ENCODE measurements at places on chromosomes 11 and 22.
A peak's percentile ranks its signal among the peaks of the same experiment; 100 is the strongest.

- no peak for DNase-seq
Measured at GRCh38 chr22:30910358-30910757, 58.2 kb downstream of the MORC2 start.

GRCh38 chr11:111001986-111002611, 243.4 kb upstream of the POU2AF2 start:
- DNase-seq = peak; percentile 48

DNA sequence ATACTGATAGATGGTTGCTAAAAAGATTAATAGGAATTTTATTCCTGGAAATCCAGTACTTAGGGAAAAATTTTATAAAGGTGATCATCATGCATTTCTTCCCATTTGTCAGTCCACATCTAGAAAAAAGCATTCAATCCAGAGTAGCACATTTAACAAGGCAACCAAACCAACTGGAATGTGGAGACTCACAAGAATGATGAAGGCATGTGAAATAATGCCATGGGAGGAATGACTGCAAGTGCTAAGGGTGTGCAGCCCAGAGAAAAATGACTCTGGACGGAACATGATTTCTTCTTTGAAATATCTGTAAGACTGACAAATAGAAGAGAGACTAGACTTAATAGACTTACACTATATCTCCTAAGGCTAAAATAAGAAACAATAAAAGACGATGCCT, 33.8 kb downstream of the BLID start:
- DNase-seq = no peak

DNA sequence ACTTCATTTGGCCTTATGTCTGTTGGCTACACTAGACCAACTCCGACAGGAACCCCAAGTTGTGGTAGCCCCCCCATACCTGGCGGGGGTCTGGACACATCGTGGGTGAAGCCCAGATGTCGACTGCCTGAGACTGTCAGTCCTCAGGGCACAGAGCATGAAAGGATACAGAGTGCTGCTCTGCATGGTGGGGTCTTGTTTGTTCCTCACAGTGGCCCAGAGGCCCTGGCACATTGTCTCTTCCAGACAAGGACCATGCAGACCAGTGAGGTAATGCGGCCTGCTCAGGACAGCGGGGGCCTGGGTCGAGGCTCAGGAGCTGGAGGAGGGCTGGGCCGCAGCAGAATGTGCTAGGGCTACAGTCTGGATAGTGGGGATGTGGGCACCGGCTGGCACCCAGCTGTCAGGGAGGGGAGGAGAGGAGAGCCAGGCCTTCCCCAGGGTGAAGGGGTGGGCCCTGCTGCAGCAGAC, 14.6 kb downstream of the CAPN5 start:
- DNase-seq = no peak

DNA sequence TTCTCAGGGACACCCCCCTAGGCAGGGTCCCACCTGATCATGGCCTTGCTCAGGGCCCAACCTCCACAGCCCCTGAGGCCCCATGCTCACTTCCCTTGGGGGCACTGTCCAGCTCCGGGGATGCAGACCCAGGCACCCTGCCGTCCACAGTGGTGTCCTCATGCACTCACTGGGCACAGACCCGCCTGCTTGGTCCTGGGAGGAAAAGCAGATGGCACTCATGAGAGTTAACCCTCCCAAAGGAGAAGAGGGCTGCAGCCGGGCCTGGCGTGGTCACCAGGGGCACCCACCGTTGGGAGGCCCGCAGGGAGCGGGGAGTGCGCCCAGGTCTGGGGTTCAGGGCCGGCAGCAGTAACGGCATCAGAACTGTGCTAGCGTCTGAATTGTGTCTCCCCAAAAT, 1270.9 kb downstream of the BRD1 start:
- DNase-seq = no peak

- no peak for DNase-seq
Measured at GRCh38 chr22:47177334-47177815, 414.9 kb downstream of the TBC1D22A start.

GRCh38 chr11:75031771-75032549, 43.2 kb downstream of the NEU3 start:
- DNase-seq = peak; percentile 58

GRCh38 chr11:13051257-13051656, 42.1 kb downstream of the RASSF10 start:
- DNase-seq = no peak

DNA sequence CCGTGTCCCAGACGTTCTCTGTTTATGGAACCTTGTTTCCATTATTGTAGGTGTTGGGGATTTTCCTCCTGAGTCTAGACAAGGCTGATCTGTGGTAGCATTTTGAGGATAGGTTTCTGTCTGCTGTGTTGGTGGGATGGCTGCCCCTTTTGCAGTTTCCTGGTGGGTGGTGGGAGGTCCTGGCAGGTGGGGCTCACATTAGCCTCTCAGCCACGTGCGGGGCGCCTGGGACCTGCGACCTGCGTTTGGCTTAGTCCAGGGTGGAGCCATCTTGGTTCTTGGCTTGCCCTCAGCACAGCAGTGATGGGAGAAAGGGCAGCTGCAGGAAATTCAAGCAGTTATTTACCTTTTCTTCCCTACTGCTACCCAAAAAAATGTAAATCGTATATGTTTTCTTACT, 143.4 kb downstream of the TBC1D22A start:
- DNase-seq = no peak

DNA sequence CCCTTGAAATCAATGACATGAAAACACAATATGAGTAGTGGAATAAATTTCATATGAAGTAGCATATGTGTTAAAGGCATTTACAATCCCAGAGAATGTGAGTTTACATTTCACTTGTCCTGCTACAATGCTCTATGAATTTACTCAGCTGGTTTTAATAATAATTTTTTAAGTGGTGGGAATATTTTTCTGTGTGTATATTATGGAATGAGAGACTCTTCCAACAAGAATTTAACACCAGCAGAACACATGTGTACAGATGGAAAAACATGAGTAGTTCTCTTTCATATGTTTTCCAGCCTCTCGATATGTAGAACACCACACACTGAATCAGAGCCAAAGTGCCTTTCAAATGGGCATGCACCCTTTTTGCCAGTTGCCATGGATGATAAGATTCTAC, 170.4 kb downstream of the MAML2 start:
- DNase-seq = no peak

- no peak for DNase-seq
Measured at GRCh38 chr11:85939099-85940015, 84.2 kb downstream of the CCDC83 start.

DNA sequence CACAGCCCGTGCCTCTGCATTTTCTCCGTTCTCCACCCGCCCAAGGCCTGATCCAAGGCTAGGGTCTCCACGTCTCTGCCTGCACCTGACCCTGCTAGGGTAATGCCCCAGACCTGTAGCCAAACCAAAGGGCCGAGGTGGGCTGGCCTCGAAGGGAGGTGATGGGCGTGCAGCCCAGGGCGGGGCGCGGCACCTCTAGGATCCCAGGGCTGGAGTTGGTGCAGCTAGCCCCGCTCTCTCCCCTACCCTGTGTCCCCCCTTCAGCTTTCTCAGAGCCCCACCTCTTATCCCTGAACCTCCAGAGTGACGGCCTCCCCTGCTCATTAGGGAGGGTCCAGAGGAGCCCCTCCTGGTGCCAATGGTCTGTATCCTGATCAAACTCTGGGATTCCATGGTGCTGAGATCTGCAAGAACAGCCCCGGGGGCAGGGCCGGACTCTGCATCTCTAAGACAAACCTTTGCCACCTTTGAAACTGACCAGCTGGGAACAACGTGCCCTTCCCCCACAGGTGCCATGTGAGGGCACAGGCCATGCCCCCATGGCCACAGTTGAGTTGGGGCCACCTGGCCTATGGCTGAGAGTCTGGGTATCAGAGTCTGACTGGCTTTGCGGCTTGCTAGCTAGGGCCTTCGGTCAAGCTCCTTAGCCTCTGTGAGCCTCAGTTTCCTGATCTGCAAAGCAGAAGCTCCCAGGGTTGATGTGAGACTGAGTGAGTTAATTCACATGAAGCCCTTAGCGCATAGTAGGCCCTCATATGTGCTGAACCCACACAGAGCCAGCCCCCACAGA, 23.1 kb upstream of the CBX7 start:
- peak; percentile 40 for DNase-seq

GRCh38 chr22:39209756-39210155, 35.0 kb downstream of the PDGFB start:
- DNase-seq = no peak

DNA sequence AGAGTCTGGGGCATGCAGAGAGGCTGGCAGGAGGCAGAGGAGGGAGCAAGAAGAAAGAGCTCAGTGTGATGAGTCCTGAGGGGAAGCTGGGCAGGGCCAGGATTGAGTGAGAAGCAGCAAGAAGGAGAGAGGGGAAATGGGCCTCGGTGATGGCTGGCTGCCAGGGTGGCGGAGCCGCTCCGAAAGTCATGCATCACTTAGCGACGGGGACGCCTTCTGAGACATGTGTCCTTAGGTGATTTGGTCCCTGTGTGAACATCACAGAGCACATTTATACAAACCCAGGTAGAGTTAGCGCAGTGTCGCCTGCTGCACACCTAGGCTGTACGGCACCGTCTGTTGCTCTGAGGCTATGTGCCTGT, 15.1 kb downstream of the TBC1D22A start:
- DNase-seq = no peak

- no peak for DNase-seq
Measured at GRCh38 chr11:72013765-72014711, 15.3 kb downstream of the IL18BP start.

DNA sequence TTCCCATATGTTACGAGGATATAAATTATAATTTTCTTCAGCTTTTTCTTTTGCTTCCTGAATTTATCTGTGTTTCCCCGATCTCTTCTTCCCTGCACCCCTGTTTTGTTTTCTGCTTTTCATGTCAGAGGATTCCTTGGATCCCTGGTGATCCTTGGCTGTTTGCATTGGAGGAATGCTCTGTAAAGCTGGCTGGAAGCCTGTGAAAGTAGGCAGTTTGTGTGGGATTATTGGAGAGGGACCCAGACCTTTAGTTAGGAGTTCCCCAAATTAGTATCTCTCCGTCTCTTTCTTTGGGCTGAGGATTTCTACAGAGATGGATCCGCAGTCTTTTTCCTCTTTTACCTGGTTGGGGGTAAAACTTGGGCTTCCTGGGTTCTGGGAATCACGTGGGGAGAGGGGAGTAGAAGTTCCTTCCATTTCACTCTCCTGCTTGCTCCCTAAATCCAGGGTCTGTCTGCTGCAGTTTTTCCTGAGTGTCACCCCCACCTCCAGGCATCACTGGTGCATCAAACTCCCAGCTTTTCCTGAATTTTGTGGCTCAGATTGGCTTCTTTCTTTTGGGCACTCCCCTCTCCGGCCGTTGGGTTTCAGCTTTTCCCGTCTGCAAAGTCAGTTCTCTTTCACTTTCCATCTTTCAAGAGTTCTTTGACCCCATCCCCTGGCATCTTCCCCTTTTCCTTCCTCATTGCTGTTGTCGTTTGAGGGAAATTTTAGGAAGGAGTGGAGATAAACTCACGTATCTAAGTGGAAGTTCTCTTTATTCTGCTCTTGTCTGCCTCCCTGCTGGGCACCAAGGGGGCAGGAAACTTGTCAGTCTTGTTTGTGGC, 79.1 kb upstream of the ALX4 start:
- DNase-seq = no peak

- no peak for DNase-seq
Measured at GRCh38 chr11:79860336-79860735, 419.5 kb upstream of the TENM4 start.

DNA sequence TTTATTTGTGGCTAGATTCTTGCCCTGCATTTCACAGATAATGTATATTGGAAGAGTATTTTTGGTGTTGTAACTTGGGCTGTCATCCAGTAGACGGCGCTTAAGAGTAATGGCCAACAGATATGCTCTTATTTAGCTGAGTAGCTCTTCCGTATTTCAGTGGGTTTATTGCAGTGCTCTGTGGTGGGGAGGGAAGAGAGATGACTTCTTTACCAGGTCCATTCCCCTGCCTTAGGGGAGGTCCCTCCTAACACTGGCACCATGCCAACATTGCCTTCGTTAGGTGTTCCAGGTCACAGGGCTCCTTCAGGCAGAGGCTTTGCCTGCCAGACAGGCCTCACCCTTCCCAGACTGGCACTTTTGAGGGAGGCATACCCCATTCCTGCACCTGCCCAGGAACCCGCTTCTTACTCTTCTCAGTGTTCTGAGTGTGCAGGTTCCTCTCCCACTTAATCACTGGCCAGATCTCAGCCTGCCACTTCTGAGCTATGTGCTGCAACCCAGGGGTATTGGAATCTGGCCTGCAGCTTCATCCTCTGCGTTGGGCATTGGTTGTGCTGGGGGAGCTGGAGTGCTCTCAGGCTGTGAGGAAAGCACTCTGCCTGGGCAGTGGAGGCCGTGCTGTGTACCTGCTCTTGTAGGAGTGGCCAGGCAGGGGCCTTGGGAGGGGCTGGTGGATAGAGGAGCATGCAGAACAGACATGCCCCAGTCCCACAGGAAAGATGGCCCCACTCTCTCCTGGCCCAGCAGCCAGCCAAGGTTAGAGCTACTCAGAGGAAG, 29.4 kb upstream of the SLN start:
- DNase-seq = peak; percentile 23

DNA sequence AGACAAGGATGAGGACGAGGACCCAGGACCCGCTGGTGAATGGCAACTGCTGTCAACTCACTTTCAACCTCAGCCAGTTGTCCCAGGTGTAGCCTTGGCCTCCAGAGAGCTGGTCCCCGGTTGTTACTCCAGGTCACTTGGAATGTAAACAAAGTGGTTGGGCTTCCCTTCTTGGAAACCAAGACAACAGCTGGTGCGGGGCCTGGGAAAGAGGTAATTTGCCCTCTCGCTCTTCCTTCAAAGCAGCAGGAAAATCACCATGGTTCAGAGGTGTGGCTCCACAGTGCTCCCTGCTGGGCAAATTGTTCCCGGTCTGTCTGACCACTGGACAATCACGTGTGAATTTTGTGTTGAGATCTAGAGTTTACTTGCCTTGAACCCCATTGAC, 15.0 kb downstream of the SLC1A2 start:
- peak; percentile 26 for DNase-seq

GRCh38 chr11:65899356-65900124, 648 bp downstream of the FOSL1 start:
- DNase-seq = no peak

- no peak for DNase-seq
Measured at GRCh38 chr11:37616291-37616690, 1018.3 kb upstream of the RAG2 start.

DNA sequence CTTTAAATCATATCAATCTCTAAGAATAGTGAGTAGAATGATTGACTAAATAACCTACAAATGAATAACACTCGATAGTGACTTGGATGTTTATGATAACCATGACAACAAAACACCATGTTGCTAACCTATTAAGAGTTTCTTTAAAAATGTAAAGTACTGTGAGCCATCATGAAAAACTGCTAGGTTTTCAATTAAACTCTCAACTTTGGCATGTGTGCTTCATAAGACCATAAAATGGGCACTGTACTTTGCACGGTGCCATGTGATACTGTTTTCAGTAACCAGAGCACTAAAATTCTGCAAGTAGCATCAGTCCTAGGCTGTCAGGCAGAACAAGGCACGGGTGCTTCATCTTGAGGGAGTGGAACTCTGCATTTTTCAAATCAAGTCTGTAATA, 96.2 kb upstream of the TRIM77 start:
- DNase-seq = no peak

DNA sequence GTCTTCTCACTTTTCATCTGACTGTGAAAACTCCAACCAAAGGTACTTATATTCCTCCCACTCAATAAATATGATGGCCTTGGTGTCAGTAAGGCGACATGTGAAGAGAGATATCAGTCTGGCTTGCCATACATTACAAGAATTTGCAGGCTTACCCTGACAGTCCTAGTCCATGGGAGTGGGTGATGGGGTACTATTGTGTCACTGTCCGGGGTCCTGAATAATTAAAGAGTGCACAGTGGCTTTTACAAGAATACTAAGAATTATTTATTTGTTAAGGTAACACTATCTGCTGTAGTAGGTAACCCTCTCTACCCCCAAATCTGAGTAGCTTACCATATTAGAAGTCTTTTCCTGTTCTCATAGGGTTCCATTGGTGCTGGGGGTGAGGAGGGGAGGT, 23.1 kb upstream of the IZUMO1R start:
- DNase-seq = no peak

- peak; percentile 23 for DNase-seq
Measured at GRCh38 chr11:125464270-125464662, 31.8 kb downstream of the FEZ1 start.

Measured in kidney capillary endothelial cell (primary cell).